ENCODE measurements at places on chromosomes 2 and 18. TPM values are rescaled to one million over a fixed set of nuclear protein-coding genes. Genes with fewer than 3 reads are reported as not detected.

The RUFY4 gene
- not detected for total RNA-seq

The INO80D gene
- total RNA-seq, result 21.1 TPM

The SNORC gene
- total RNA-seq, result 0.41 TPM

The IL1R1 gene
- total RNA-seq, result 16.1 TPM

The SKOR2 gene
- not detected for total RNA-seq

The SCN3A gene
- total RNA-seq, result 2.8 TPM

The LYPD6B gene
- total RNA-seq, result 1.7 TPM

The FAM161A gene
- total RNA-seq, result 7.5 TPM

The DES gene
- 5,232 TPM for total RNA-seq

The CD8B2 gene
- total RNA-seq, result not detected

The GPAT2 gene
- total RNA-seq, result 2.8 TPM

The INHBB gene
- total RNA-seq, result 2.8 TPM

The REEP1 gene
- total RNA-seq, result 29.3 TPM

The FBLN7 gene
- total RNA-seq, result 9.5 TPM

The IL1R2 gene
- 5.7 TPM for total RNA-seq

The WNT6 gene
- total RNA-seq, result 1.9 TPM

The MYO7B gene
- total RNA-seq, result 1.5 TPM

The CCBE1 gene
- total RNA-seq, result 5.3 TPM

The DTNA gene
- total RNA-seq, result 105 TPM

The NYAP2 gene
- total RNA-seq, result 0.10 TPM

The TMEM198 gene
- total RNA-seq, result 2.9 TPM

The GAL3ST2 gene
- not detected for total RNA-seq

The GRHL1 gene
- 50.3 TPM for total RNA-seq

The CTLA4 gene
- total RNA-seq, result 1.2 TPM

Measured in tongue (tissue), 3 donors.